ENCODE measurements at places on chromosomes 4 and X.

- no peak for DNase-seq
These were observed 9.5 kb upstream of the GUCY1A1 start for GRCh38 chr4:155657169-155657568.

DNA sequence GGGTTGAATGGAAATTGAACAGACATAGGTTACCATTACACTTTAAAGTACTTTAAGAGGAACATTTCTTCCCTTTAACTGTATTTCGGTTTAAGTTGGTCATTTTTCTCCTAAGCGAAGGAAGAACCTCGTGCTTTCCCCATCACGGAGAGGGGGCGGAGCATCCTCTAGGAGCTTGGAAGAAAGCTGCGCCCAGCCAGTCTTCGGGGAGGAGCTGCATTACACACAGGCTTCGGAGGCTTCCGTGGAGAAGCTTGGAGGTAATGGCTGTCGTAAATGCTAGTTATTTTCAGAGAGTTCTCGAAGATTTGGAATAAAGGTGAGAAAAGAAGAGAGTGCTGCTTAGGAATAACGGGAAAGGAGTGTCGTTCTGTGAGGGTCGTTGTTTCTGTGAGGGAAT, at the start of gene PWWP3B:
Gene PWWP3B, plus strand, starts transcription at position 199 of the 400 bp plus-strand sequence. CDS start 37,128 bp downstream, outside the sequence.
- no peak for DNase-seq

GRCh38 chrX:75986976-75987375, 185.9 kb upstream of the PBDC1 start:
- DNase-seq = no peak

DNA sequence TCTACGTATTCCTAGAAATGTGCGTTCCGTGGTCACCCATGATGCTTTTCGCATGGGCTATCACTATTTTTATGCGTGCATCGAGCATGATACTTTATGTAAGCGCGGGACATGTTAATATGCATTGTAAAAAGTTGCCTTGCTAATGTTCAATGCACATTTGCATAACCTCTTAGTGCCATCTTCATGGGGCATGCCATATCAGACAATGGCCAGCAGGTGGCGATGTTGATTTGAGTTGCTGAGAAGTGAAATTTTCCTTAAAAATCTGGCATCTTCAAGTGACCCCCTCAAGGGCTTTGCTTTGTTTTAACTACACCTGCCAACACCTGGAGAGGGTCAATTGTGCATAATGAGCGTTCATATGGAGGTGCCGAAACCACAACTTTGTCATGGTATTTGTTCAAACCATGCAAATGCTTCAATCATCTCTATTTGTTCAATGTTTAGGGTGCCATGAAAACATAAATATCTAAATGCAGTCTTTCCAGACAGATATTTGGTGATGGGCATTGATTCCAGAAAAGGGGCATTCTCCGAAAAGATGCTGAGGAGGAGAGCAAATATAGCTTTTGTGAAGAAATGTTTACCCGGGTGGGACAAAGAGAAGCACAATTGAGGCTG, 833.9 kb upstream of the PRKX start:
- peak; percentile 5 for DNase-seq

Data from GM12878 (cell line).